ENCODE measurements at places on chromosomes 6 and 20.
A peak's percentile ranks its signal among the peaks of the same experiment; 100 is the strongest.

DNA sequence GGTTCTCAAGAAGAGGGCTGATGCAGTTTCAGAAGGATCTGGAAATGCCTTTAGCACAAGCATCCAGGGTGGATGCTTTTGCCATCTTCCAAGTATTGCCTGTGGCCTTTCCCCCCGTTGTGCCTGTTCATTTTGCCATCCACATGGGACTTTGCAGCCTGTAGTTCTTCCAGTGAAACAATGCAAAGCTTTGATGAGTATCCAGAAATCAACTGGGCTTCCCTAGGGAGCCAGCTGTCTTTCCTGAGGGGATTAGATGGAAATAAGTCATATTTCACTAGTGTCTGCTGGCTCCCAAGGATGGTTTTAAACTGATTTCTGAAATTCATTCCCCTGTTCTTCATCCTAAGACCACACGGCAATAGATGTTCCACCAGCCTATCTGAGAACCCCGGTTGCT, 63.3 kb downstream of the CAP2 start:
- no peaks in the 10 kb centered on the region for H3K4me1 ChIP-seq
- H3K4me3 ChIP-seq, result no peak overlapping the region
- H3K27ac ChIP-seq, result no peak overlapping the region
- H3K27me3 ChIP-seq, result no peaks in the 10 kb centered on the region

- no peak overlapping the region for H3K4me3 ChIP-seq
- peaks cover 37% of the 10 kb centered on the region for H3K27me3 ChIP-seq
- H3K4me1 ChIP-seq, result peaks cover 3% of the 10 kb centered on the region
- H3K27ac ChIP-seq, result no peak overlapping the region
- no peak for DNase-seq
- H3K36me3 ChIP-seq, result no peaks in the 10 kb centered on the region
Measured at GRCh38 chr20:32524829-32525501, 60.2 kb downstream of the NOL4L start.

GRCh38 chr6:131035582-131035981, 27.5 kb downstream of the EPB41L2 start:
- H3K4me3 ChIP-seq, result no peak overlapping the region
- no peaks in the 10 kb centered on the region for H3K4me1 ChIP-seq
- H3K27ac ChIP-seq, result no peak overlapping the region

DNA sequence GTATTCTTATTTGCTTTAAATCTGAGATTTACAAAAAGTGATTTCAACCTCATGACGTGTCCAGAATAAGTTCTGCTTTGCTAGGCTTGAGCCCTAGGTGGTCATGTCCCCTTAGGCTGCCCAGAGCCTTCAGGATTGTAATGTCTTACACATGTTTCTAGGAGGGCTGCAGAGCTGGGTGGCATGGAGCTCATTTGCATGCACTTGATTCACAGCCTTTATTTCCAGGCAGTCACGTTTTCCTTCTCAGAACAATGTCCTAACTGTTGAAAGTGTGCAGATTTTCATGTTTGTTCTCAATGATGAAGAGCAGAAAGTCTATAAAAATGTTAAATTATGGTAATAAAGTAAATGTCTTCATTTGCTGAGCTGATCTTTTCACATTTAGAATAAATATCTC, 448.6 kb upstream of the SOX4 start:
- no peak overlapping the region for H3K27ac ChIP-seq
- no peaks in the 10 kb centered on the region for H3K36me3 ChIP-seq
- H3K4me1 ChIP-seq, result no peaks in the 10 kb centered on the region
- no peak overlapping the region for H3K4me3 ChIP-seq

DNA sequence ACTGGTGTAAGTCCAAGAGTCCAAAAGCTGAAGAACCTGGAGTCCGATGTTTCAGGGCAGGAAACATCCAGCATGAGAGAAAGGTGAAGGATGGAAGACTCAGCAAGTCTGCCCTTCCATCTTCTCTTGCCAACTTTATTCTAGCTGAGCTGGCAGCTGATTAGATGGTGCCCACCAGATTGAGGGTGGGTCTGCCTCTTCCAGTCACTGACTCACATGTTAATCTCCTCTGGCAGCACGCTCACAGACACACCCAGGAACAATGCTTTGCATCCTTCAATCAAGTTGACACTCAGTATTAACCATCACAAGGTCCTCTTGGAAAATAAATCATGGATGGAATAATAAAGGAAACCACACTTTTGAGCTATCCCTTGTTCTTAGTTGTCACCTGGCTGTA, 121.2 kb downstream of the MAP3K7 start:
- no peaks in the 10 kb centered on the region for H3K27me3 ChIP-seq

DNA sequence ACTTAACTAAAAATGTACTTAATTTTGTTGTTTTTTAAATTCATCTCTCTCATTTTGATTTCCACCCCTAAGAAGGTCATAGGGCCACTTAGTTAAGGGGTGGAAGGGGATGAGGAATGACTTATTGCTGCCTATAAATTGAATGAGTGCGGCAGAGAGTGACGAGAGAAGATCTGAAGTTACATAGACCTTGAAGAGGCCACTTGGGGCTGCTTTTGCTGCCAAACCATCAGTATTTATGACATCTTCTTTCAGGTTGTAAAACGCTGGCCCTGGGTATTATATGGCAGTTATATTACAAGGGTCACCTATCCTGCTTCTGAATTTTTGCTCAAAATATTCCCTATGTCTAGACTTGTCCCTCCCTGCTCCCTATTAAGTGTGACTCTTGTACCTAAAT, 119.6 kb upstream of the RIMS1 start:
- H3K27ac ChIP-seq, result no peak overlapping the region
- no peaks in the 10 kb centered on the region for H3K27me3 ChIP-seq
- H3K4me1 ChIP-seq, result no peaks in the 10 kb centered on the region
- no peak overlapping the region for H3K4me3 ChIP-seq
- H3K36me3 ChIP-seq, result no peaks in the 10 kb centered on the region

GRCh38 chr6:79762370-79762769, 131.2 kb downstream of the SH3BGRL2 start:
- peaks cover 8% of the 10 kb centered on the region for H3K4me1 ChIP-seq
- no peak overlapping the region for H3K4me3 ChIP-seq
- no peak for DNase-seq
- no peak overlapping the region for H3K27ac ChIP-seq
- H3K27me3 ChIP-seq, result no peaks in the 10 kb centered on the region
- H3K36me3 ChIP-seq, result no peaks in the 10 kb centered on the region

GRCh38 chr6:136317021-136317694, 27.5 kb upstream of the BCLAF1 start:
- H3K27ac ChIP-seq, result no peak overlapping the region
- H3K4me3 ChIP-seq, result no peak overlapping the region
- no peak for DNase-seq
- no peaks in the 10 kb centered on the region for H3K4me1 ChIP-seq
- H3K27me3 ChIP-seq, result no peaks in the 10 kb centered on the region

DNA sequence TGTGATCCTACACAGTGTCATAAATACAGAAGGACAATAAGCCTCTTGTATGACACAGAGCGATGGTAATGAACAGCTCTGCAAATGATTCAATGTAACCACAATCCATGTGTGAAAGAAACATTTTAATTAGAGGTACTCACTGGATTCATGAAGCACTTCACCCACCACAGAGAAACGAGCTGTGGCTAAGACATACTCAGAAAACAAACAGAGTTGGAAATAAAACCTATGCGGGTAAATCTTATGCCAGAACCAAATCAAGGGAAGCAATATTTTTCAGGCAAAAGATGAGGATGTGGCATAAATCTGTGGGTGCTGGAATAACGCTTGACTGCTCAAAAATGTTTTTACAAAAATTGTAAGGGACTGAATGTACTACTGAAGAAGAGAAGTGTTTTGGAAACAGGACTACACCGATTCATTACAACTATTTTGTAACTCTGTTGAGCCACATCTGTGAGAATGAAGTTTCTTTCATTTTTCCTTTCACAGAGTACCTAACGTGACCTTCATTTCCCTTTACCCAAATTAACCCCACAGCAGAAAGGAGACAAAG, 112.1 kb downstream of the WDR27 start:
- no peaks in the 10 kb centered on the region for H3K4me1 ChIP-seq
- no peak for DNase-seq
- no peaks in the 10 kb centered on the region for H3K27me3 ChIP-seq
- peak overlapping the region; percentile 66 for H3K27ac ChIP-seq
- no peak overlapping the region for H3K4me3 ChIP-seq
- no peaks in the 10 kb centered on the region for H3K36me3 ChIP-seq

DNA sequence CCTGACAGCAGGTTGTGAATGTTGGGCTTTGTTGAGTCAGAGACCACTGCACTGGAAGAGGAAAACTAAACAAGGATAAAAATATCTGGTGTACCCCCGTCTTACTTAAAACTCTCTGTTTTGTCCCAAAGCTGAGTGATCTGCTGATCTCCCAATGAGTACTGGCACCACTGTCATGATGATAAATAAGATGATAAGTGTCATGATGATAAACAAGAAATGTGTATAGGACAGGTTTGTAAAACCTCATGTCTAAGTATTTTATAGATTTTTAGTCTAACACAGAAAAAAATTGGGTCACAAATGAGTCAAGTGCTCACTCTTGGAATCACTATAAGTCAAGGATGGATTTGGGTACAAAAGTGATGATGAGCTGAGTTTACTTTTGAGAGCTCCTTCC, 8.5 kb upstream of the SIM1 start:
- no peaks in the 10 kb centered on the region for H3K36me3 ChIP-seq
- no peaks in the 10 kb centered on the region for H3K4me1 ChIP-seq
- no peak for DNase-seq
- H3K4me3 ChIP-seq, result no peak overlapping the region
- no peak overlapping the region for H3K27ac ChIP-seq
- peaks cover 10% of the 10 kb centered on the region for H3K27me3 ChIP-seq
